Stimulated activated CD8-positive, alpha-beta memory T cell treated with anti-CD3 and anti-CD28 coated beads, Interleukin-15, amount 100 ng/mL, for 24 hours (primary cell): ENCODE measurements at places on chromosomes 2 and 18.

GRCh38 chr18:36408606-36409005 is 111.1 kb downstream of the FHOD3 start:
- no peak for DNase-seq

DNA sequence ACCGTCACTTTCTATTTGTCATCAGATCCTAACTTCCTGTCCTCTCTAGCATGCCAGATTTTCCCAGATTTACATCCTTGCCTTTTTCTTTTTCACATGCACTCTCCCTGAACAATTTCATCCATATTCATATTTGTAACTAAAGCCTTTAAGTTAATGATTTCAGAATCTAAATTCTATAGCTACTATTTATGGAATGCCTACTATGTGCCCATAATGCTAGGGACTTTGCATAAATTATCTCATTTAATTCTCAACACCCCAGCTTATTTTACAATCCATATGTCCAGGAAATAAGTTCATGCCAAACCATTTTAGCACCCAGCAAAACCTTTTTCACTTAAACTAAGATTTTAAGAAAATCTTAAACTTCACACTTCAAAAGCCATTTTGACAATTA is 531.9 kb downstream of the NUP35 start:
- DNase-seq: no peak

DNA sequence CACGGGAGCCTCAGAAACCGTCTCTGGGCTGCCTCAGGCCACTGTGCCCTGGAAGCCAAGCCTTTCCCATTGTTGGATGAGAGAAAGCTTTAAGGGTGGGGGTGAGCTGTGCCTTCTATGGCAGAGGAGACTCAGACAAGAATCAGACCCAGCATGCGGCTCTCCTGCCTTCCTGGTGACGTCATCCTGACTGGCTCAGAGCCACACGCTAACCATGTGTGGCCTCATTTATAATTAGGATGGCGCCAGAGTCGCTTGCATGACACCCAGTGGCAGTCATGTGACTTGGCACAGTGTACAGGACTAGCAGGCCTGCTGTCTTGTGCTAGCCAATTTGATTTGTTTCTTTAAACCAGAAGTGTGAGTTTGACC is 99.1 kb downstream of the SH3BP4 start:
- no peak for DNase-seq

DNA sequence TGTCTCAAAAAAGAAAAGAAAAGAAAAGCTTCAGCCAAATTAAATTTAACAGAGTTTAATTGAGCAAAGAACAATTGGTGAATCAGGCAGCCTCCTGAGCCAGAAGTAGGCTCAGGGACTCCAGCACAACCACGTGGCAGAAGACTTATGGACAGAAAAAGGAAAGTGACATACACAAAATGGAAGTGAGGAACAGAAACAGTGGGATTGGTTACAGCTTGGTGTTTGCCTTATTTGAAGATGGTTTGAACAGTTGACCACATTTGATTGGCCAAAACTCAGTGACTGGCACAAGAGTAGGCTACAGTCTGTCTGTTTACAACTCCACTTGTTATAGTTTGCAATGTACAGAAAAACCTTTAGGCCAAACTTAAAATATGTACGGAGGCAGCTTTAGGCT is 83.1 kb downstream of the SOCS6 start:
- DNase-seq: no peak

GRCh38 chr2:9696731-9697130 is 65.9 kb upstream of the YWHAQ start:
- no peak for DNase-seq

DNA sequence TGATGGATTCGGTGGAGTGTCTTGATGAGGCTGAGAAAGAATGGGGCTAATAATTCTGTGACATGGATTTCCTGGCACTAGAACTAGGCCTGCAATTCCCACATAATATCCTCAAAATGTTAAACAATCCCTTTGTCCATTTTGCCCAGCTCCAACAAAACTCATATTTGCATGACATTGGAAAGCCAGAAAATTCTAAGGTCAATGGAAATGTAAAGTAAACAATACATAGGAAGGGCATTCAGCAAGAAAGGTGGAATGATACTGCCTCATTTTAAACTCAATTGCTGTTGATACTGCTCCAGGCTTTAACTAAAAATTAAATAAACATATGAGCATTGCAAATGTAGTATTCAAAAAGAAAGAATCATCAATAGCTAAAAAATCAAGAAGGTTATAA is 434.8 kb upstream of the SLC8A1 start:
- no peak for DNase-seq

- no peak for DNase-seq
Observed at GRCh38 chr18:32549248-32550110, 78.8 kb upstream of the GAREM1 start.

GRCh38 chr2:198874472-198874858 is 583.3 kb downstream of the SATB2 start:
- no peak for DNase-seq

DNA sequence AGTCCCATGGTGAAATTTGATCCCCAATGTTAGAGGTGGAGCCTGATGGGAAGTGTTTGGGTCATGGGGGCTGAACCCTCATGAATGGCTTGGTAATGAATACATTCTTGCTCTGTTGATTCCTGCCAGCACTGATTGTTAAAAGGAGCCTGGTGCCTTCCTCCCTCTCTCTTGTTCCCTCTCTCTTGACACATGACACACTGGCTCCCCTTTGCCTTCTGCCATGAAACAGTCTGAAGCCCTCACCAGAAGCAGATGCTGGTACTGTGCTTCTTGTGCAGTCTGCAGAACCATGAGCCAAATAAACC is 30.6 kb upstream of the EPC2 start:
- no peak for DNase-seq

DNA sequence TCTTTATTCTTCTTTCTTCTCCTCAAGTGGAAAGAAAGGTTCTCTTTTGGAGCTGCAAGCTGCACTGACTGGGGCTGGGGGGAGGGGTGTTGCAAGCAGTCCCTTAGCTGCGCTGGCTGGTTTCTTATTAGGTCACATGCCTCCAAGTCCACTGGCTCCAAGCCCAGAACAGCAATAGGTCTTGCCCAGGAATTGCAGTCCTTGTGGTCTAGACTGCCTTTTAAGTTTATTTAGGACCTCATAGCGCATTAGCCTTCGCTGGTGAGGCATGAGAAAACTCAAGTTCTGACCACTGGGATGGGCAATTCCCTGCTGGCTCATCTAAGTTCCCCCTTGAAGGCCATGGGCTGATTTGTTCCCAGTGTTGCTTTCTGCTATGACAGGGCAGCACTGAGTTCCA is 138.6 kb upstream of the SCN7A start:
- DNase-seq: no peak

DNA sequence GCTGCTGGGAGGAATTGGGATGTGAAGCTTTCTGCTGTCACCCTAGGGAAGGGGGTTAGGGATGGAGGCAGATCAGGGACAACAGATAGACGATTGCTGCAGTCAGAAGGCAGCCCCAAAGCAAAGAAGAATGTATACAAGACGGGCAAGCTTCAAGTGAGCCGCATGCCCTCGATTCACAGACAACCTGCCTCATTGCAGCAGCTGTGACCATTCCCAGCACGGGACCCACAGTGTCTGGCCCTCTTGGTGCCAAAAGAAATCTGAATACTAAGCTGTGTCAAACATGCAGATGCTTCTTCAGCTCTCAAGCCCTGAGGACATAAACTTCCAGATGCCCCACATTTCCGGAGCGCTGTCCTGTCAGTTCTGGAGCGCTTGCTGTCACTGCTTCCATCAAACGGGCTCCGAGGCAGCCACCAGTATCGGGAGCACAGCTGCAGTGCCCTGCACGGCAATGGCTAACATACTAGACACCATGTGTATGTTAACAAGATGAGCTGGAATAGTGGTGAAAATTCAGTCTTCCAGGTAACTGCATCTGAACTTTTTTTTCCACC is 33.8 kb downstream of the PRELID3A start:
- DNase-seq: no peak

DNA sequence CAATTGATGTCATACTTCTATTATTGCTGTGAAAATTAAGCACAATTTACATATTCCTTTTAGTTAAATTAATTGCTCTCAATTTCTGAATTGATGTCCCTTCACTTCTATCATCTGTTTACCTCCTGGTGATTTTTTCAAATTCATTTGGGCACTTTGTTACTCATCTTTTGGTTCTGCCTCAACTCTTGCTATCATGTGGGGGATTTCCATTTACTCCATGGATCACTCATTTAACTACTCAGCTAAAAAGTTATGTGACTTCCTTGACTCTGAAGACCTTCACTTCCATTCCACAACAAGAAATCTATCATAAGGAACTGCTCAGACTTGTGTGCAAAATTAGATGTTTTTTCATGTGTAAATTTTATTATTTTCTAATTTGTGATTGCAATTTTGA is 126.2 kb downstream of the EHBP1 start:
- no peak for DNase-seq

- DNase-seq: no peak
Observed at GRCh38 chr2:127612111-127612822, 33.7 kb upstream of the GPR17 start.

DNA sequence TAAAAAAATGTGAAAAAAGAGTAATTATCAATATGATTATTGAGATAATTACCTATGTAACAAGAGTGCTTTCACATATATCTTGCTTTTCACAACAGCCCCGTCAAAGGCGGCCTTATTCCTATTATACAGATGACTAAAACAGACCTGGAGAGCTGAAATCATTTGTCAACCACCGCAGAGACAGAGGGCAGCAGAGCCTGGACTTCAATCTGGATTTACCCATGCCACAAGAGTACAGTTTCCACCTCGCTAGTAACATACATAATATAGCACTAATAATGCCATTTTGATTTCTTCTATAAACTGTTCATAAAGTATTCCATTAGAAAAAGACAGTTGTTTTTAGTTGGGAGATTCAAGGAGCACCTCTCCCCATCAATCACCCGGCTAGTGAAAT is 121.8 kb downstream of the EPB41L3 start:
- no peak for DNase-seq

GRCh38 chr18:68940039-68940438 is 142.2 kb downstream of the CCDC102B start:
- no peak for DNase-seq

GRCh38 chr18:78882585-78882984 is 97.0 kb upstream of the SALL3 start:
- DNase-seq: no peak

DNA sequence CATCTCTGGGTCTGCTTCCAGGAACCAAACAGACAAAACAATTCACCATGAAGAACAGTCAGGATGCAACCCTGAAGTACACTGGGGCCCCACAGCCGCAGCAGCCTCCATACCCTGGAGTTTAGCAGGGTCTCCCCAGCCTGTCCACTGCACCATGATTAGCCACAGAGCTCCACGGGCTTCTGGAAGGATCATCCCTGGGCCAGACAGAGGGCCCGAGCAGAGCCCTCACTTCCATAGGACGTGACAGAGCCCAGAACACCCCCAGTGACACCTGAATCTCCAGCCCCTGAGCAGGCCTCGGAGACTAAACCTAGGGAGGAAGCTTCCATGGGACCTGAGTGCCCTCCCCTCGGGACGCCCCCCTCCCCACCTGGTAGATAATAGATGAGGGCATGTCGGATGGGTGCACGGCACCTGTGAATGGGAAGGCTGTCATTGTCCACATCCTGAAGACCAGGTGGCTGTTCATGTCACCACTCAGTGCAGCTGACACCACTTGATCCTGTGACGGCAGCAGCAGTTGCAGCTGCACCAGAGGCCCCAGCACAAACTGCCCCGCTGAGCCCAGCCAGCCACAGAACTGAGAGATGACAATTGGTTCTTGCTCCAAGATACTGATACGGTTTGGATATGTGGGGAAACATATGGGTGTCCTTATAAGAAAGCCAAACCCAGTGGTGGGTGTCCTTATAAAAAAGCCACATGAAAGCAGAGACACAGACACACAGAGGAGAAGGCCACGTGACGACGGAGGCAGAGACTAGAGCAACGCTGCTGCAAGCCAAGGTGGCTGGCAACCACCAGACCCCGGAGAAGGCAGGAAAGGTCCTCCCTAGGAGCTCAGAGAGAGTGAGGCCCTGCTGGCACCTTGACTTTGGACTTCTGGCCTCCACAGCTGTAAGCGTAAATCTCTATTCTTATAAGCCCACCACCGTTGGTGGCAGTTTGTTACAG is 23.2 kb downstream of the KIF1A start:
- DNase-seq: no peak

GRCh38 chr2:236221798-236222197 is 42.4 kb downstream of the ASB18 start:
- DNase-seq: no peak

GRCh38 chr2:173644146-173644545 is 289.5 kb downstream of the CDCA7 start:
- DNase-seq: no peak

- no peak for DNase-seq
Observed at GRCh38 chr2:187617905-187618304, 63.7 kb upstream of the TFPI start.

DNA sequence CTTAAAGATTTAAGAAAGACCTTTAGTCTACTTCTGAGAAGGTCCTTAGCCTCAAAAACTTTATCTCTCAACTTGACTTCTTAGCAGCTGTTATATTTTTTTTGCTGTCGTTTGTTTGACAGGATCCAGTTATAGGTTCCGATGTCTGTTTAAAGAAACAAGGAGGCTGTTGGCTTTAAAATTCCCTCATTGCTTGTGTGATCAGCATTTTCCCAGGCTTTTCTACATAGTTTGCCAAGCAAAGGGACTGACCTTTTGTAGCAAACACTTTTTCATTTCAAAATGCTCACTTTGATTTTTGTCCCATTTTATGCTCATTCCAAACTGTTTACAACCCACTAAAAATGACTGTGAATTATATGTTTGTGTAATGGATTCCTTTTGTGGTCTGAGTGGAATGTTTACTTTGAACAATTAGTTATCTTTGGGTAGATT is 394.9 kb downstream of the ARHGAP15 start:
- DNase-seq: no peak

- DNase-seq: no peak
Observed at GRCh38 chr2:29309090-29310029, 194.1 kb downstream of the CLIP4 start.

GRCh38 chr2:7709907-7710306 is 792.7 kb downstream of the RNF144A start:
- no peak for DNase-seq

GRCh38 chr18:59096098-59096789 is 43.4 kb upstream of the SEC11C start:
- no peak for DNase-seq

DNA sequence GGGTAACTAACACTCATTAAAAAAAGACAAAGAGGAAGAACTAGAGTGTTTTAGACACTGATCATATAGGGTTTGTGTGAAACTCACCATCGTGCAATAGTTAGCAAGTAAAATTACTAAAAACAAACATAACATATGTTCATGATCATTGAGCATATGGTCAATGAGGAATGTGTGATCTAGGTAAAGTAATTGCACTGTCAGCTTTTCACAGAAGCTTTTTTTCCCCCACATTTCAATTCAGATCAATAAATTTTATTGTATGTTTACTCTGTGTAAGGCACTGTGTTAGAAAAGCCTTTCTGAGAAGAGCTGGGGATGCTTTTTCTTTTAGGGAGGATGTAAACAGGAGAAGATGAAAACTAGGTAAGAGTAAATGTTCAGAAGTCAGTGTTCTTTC is 348.2 kb downstream of the LRP1B start:
- DNase-seq: no peak

- no peak for DNase-seq
Observed at GRCh38 chr2:45904267-45904945, 252.9 kb downstream of the PRKCE start.

- no peak for DNase-seq
Observed at GRCh38 chr2:85628658-85629057, 12.7 kb downstream of the USP39 start.

GRCh38 chr18:61167902-61168301 is 165.3 kb upstream of the CDH20 start:
- DNase-seq: no peak

GRCh38 chr18:59453468-59453961 is 94.5 kb upstream of the LMAN1 start:
- DNase-seq: no peak

- no peak for DNase-seq
Observed at GRCh38 chr2:60614319-60614718, 60.9 kb upstream of the BCL11A start.
